ENCODE measurements at places on chromosomes 2 and 18.

DNA sequence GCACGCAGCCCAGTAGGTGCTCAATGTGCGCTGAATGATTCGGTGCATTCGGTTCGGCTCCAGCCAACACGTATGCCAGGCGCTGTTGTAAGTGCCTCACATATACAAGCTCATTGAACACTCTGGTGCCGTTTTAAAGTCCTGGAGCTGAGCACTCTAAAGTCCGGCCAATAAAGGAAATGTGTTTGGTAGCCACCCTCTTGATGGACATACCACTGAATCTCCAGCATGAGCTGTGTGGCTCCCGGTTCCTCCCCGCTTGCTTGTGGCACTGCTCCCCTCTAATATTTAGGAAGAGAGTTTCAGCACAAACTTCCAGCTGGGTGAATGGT lies 112.1 kb downstream of the MCFD2 start:
- peak; percentile 9 for DNase-seq

- no peak for DNase-seq
These were observed 26.3 kb downstream of the ITM2C start for GRCh38 chr2:230891064-230891463.

- DNase-seq = peak; percentile 78
These were observed 13.7 kb upstream of the TET3 start for GRCh38 chr2:73970850-73971471.

DNA sequence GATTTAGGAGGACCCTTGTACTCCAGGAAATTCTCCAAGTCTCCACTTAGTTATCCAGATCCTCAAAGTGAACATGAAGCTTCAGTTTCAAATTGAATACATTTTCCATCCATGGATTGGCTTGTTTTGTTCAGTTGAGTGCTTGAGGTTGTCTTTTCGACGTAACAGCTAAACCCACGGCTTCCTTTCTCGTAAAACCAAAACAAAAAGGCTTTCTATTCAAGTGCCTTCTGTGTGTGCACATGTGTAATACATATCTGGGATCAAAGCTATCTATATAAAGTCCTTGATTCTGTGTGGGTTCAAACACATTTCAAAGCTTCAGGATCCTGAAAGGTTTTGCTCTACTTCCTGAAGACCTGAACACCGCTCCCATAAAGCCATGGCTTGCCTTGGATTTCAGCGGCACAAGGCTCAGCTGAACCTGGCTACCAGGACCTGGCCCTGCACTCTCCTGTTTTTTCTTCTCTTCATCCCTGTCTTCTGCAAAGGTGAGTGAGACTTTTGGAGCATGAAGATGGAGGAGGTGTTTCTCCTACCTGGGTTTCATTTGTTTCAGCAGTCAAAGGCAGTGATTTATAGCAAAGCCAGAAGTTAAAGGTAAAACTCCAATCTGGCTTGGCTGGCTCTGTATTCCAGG lies at the start of gene CTLA4:
TSS of gene CTLA4 (plus strand) at position 211 of the 640 bp plus-strand sequence. CDS start at position 383, 172 bp downstream.
- no peak for DNase-seq

DNA sequence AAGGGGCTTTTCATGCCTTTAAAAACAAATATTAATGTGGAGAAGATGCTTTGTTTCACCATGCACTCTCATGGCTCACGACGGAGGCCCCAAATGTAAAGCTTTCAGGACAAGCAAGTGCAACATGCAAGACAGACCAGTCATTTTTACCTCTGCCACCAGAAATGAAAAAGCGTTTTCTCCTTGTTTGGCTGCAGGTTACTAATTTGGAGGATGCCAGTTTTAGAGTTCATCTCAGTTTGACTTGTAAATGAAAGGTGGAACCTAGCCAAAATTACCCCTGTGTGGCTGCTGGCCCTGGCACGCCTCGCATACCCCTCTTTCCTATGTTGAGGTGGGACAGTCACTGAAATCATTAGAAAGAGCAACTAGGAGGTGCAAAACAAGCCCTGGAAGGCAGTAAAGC lies 138.6 kb downstream of the BCL2 start:
- DNase-seq = no peak

DNA sequence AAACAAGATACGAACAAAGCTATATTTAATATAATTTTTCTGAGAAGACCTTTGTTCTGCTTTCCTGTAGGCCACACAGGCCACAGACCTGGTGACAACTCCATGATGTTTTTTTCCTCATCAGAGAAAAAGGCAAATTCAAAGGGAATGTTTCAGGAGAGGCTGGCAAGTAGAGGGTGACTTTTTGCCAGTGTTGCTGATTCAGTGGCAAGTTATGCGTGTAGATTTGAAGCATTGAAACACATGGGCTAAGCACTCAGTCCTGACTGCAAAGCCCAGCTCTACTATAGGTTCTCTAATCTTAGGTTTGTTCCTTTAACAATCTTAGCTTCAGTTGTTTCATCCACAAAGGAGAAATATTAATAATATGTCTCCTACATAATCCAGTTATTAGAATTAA lies 499.8 kb downstream of the SUCLG1 start:
- no peak for DNase-seq

DNA sequence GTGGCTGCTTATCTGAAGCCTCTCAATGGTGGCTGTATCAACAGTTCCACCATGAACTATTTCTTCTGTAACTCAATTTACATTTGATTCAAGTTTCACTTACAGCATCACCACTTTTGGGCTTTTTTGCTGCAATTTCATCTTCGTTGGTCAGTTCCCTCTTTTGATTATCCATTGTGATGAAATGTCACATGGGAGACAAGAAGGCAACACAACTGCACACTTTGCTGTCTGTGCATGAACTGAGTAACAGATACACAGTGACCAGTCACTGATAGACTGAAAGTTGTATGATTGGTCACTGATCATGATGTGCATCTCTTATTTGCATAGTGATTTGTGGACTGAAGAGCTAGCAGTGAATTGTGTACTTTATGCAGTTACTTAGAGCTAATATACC lies 130.7 kb upstream of the RNF152 start:
- no peak for DNase-seq

- DNase-seq = peak; percentile 75
These were observed at the start of gene BOK for GRCh38 chr2:241558532-241559322. Gene BOK (plus strand): TSS chr2:241558745. CDS start chr2:241559484, 739 bp downstream.

DNA sequence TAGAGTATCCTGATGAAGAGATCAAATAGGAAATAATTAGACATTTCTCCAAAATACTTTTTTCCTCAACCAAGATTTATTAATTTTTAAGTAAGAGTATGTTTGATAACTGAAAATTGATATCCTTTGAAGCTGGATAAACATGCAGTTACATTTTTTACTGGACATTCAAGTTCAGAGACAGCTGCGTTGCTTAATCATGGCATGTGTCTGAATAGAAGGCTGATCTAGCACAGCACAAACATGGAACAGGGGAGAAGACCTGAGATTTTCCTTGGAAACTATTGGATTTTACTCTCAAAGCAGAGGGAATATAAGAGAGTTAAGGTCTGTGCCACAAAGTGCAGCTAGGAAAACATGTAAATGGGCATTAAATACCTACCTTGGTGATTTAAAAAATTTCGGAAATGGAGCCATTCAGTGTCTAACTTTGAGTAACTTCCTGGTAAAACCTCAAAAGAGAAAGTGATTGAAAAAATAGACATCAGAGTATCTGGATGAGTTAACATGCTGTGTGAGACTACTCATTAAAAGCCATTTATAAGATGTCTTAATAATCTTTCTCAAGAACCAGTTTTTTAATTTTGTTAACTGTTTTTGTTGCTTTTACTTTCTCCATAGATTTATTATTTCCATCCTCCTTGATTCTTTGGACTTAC lies 31.8 kb downstream of the CRIM1 start:
- DNase-seq = no peak

- DNase-seq = no peak
These were observed 11.6 kb downstream of the RAMP1 start for GRCh38 chr2:237870754-237871651.

DNA sequence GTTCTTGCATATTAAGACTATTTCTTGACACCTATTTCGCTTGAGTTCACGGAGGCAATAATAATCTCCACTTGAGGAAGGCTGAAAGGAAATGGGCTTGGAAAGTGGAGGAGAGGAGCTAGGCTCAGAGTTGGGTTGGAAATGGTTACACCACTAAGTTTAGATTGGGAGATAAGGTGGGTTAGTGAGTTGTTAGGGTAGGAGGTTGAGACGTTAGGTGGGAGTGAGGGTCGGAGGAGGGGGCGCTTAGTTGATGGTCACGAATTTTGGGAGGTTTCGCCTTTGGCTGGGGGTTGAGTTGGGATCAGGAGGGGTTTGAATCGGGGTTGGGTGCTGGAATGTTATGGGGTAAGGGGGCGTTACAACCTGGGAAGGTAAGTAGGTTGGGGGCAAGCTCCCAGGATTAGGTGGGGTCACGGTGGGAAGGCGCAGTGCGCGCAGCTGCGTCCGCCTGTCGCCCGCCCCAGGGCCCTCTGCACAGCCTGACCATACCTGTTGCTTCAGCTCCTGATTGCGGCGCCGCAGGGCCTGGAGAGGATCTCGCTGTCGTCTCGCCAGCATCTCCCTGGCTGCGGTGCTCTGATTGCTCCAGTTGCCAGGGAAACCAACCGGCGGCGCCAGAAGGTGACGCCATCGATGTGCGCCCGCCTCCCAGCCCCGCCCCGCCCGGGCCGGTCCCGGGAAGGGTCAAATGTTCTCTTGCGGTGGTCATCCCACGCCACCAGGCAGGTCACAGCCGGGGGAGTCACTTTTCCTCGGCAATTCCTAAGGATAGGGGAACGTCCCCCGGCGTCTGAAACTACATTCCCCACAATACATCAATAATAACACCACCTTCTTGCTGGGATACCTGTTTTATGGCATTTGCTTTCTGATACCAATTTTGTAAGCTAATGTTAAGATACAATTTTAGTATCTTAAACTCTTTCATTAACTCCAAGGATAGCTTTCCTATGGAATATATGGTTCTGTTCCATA lies at the start of gene NPHP1:
TSS of gene NPHP1 (minus strand) at position 606 of the 978 bp plus-strand sequence. CDS start at position 561, 45 bp downstream.
- peak; percentile 87 for DNase-seq

DNA sequence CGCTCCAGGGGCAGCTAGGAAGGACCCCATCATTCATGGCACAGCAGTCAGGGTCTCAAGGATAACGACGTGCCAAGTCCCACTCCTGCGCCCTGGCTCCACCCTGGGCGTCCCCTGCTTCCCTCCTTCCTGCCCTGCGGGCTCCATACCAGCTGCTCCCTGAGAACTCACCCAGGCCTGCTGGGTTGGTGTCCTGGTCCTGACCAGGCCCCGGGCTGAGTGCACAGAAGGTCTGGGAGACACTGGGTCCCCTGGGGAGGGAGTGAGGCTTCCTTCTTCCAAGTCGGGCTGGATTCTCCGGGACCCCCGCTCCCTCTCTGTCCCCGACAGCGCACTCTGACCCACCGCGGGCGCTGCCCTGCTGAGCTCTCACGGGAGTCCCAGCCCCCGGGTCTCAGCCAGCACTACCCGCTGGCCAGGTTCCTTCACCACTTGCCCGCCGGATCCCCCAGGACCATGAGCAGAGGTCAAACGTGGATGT lies 160.2 kb downstream of the PXDN start:
- no peak for DNase-seq

- no peak for DNase-seq
These were observed 425.3 kb downstream of the THSD7B start for GRCh38 chr2:137190411-137191195.

GRCh38 chr2:100262555-100263320 lies 59.6 kb downstream of the LONRF2 start:
- peak; percentile 54 for DNase-seq

GRCh38 chr2:236166796-236167296 lies 1.3 kb downstream of the GBX2 start:
- no peak for DNase-seq

GRCh38 chr2:156890529-156891148 lies 366.9 kb upstream of the GALNT5 start:
- DNase-seq = no peak

GRCh38 chr2:134259571-134259970 lies 5.7 kb downstream of the MGAT5 start:
- DNase-seq = no peak

- DNase-seq = no peak
These were observed 673.8 kb downstream of the ADCYAP1 start for GRCh38 chr18:1578505-1578904.

- DNase-seq = no peak
These were observed 13.8 kb upstream of the PCBP1 start for GRCh38 chr2:70073493-70073892.

DNA sequence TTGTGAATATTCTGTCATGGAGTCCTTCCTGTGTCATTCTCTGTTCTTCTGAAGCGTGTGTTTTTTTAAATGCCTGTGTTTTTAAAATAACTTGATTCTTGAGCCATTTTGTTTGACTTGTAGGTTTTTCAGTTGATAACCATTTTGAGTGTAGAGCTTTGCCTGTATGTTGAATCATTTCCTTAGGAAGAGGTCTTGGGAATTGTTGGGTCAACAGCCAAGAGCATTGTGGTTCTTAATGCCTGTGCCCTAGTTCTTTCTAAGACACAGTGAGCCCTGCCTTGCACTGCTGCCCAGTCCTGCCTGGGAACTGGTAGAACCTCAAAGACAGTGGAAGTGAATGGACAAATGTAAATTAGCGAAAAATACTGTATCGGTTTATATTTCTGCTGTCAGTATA lies 25.9 kb downstream of the RAB12 start:
- no peak for DNase-seq

- DNase-seq = no peak
These were observed 79.6 kb upstream of the B3GNT7 start for GRCh38 chr2:231315896-231316295.

- DNase-seq = no peak
These were observed 710.6 kb upstream of the ZEB2 start for GRCh38 chr2:145230546-145230945.

GRCh38 chr2:17476064-17476463 lies 42.2 kb downstream of the RAD51AP2 start:
- DNase-seq = no peak

- no peak for DNase-seq
These were observed 296.0 kb upstream of the MGAT5 start for GRCh38 chr2:133957724-133958480.

DNA sequence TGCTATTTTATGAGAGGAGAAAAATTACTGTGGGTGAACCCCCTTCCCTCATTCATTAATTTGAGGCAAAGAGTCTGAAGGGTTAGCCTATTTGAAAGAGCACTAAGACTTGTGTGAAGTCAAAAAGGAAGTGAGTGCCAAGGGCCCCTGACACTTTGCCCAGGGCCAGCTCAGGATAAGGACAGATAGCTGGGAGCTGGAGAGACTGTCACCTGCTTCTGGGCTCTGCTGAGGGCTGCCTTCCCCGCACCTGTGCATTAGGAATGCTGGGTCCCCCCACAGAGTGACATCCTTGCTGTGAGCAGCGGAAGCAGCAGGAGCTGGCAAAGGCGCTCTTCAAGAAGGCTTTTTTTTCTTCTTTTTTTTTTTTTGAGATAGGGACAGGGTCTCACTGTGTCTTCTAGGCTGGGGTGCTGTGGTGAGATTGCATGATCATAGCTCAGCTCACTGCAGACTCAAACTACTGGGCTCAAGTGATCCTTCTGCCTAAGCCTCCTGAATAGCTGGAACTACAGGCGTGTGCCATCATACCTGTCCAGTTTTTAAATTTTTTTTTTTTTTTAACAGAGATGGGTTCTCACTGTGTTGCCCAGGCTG lies 148.3 kb downstream of the AQP4 start:
- no peak for DNase-seq

DNA sequence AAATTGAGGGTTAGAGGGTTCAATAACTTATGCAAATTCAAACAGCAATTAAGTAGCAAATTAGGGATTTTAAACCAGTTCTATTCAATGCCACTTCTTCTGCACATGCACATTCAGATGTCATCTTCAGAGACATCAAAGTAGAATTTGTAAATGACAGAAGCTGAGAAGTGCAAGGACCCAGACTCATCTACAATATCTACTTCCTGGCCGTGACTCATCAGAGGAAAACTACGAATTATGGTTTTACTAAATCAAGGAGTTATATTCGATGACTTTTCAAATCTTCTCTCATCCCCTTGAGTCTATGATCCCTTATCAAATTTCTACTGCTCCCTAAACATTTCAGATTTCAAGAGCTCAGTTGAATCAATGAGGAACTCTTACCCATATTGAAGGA lies 20.0 kb upstream of the STAT4 start:
- DNase-seq = no peak

All from colonic mucosa (tissue), 4 donors.